ENCODE measurements at places on chromosomes 1 and 21.

GRCh38 chr1:18899363-18900049 lies 2.8 kb downstream of the ALDH4A1 start:
- no peak for DNase-seq

GRCh38 chr1:85582687-85583591 lies 2.4 kb downstream of the CCN1 start:
- DNase-seq: no peak

DNA sequence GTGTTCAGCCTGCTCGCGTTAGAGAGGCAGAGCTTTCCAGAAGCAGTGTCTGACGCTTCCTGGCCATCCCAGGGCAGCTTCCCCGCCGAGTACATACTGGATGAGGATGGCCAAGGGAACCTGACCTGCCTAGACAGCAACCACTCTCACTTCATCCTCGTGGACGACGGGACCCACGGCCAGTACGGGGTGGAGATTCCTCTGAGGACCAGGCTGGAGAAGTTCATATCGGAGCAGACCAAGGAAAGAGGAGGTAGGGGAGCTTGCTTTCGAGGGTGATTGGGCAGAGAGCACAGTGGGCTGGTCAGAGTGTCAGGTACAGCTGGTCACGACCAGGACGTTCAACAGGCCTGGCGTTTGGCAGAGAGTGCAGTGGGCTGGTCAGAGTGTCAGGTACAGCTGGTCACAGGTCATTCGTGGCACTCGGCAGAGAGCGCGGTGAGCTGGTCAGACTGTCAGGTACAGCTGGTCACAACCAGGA lies 22.4 kb downstream of the TRPM2 start:
- no peak for DNase-seq

- DNase-seq: no peak
These were observed 229.2 kb downstream of the RHOU start for GRCh38 chr1:228964178-228965089.

- no peak for DNase-seq
These were observed 47.4 kb upstream of the RAB4A start for GRCh38 chr1:229223498-229223897.

- DNase-seq: no peak
These were observed 142.1 kb downstream of the RYR2 start for GRCh38 chr1:237183963-237184540.

DNA sequence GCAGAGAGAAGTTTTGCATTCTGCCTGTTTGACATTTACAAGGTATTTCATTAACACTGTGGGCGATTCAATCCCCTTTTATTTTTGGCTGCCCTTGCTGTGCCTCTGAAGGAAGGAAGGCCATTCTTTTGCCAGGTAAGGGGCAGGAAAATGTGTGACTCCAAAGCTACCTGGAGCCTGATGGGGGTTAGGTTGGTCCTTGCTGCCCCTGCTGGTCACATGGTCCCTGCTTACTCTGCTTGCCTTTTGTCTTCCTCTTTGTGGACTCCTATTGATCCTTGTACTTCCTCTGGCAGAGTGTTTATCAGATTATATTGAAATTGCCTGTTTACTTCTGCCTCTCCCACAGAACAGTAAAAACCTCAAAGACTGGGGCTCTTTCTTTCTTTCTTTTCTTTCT lies 65.7 kb downstream of the ST6GALNAC3 start:
- no peak for DNase-seq

GRCh38 chr1:23396380-23396779 lies 26.7 kb upstream of the ZNF436 start:
- no peak for DNase-seq

GRCh38 chr1:186155594-186155993 lies 219.5 kb downstream of the TPR start:
- DNase-seq: peak; percentile 9

GRCh38 chr1:67281244-67281643 lies 26.4 kb upstream of the IL12RB2 start:
- DNase-seq: no peak

- DNase-seq: no peak
These were observed 18.8 kb downstream of the NEK7 start for GRCh38 chr1:198175423-198176170.

DNA sequence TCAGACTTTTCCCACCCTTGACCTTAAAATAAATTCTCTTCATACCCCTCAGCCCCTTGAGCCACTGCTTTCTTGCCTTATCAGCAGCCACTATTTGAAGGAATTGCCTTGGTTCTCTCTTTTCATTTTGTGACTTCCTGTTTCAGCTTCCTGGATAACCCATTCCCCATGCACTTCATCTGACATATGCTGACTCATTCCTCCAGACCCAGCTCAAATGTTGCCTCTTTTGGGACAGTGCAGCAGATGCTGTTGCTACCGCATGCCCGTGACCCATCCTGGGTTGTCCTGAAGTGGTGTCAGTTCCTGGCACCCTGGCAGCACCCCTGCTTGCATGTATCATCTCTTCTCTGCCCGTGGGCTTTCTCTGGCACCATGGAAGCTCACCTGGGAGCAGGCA lies 496.1 kb downstream of the PTPRU start:
- DNase-seq: no peak

GRCh38 chr21:44942566-44942965 lies 2.7 kb downstream of the SLX9 start:
- DNase-seq: no peak

DNA sequence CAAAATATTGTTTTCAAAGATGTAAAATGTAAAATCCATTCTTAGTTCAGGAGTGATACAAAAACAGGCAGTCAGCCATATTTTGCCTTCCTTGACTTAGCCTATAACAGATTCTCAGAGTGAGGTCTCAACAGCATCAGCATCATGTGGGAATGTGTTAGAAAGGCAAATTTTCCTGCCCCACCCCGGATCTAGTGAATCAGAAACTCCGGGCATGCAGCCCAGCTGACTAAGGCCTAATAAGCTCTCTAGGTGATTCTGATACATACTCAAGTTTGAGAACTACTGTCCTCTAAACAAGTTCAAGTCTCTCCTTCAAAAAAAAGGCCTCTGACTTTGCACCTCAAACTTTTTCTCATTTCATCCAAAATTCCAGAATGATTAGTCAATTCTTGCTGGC lies 46.9 kb upstream of the PRRC2C start:
- no peak for DNase-seq

DNA sequence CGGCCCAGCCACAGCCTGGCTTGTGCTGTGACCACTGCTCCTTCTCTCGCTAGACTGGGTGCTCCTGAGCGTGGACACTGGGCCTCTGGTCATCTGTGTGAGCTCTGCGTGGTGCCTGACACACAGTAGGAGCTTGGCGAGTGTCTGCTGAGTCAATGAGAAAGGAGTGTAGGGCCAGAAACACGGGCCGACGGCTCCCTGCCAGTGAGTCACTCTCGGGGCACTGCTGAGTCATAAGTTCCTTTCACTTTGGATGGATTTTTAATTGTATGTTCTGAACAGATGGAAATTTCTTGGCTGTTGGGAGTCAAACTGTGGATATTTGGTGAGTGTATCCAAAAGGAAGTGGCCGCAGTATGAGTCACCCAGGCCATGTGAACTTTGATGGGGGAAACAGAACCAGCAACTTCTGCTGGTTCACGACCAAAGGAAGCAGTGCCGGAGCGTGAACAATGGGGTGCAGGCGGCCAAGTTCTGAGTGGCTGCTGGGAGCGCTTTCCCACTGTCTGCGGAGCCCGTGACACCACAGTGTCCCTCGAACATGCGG lies 41.0 kb upstream of the COL18A1 start:
- DNase-seq: no peak

- no peak for DNase-seq
These were observed 169.0 kb upstream of the C8B start for GRCh38 chr1:57134803-57135202.

GRCh38 chr1:36099681-36100341 lies 11.1 kb downstream of the ADPRS start:
- DNase-seq: peak; percentile 74

DNA sequence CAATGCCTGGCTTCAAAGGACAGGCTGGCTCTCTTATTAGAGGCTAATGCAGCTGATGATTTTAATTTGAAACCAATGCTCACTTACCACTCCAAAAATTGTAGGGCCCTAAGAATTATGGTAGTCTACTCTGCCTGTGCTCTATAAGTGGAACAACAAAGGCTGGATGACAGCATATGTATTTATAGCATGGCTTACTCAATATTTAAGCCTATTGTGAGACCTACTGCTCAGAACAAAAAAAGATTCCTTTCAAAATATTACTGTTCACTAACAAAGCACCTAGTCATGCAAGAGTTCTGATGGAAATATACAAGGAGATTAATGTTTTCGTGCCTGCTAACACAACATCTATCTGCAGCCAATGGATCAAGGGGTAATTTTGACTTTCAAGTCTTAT lies 73.8 kb upstream of the DUSP10 start:
- no peak for DNase-seq

DNA sequence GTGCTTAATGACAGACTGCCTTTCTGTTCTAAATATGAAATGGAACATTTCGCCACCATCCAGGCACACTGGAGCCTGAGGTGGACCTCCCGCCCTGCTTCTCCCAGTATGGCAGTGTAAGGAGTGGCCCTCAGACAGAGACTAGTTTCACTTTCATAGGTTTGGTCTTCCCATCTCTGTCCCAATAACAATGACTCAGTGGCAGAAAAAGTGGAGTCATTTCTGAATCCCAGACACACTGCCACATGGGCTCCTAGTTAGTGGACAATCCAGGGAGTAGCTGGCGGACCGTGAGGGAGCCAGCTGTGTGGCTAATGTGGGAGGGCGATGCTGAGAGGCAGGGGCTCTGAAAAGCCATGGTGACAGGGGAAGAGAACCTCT lies 95.6 kb upstream of the TSPAN2 start:
- no peak for DNase-seq

DNA sequence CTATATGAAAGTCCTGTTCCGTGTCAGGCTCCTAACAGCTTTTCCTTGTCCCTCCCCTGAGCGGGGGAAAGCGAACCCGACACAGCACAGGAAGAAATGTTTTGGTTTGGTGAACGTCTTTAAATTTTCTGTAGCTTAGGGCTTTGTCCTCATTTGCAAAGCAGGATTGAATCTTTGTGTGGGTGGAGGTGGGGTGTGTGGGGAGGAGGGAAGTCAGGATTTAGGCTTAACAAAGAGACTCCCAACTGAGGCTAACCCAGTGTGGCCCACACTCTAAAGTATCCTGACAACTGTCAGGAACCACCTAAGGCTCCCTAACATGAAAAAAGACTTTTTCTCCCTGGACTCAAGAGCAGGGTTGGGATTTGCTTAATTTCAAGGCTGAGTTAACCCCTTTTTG lies 376.2 kb upstream of the C1orf174 start:
- DNase-seq: no peak

- DNase-seq: no peak
These were observed 48.2 kb upstream of the AKT3 start for GRCh38 chr1:243898278-243898677.

DNA sequence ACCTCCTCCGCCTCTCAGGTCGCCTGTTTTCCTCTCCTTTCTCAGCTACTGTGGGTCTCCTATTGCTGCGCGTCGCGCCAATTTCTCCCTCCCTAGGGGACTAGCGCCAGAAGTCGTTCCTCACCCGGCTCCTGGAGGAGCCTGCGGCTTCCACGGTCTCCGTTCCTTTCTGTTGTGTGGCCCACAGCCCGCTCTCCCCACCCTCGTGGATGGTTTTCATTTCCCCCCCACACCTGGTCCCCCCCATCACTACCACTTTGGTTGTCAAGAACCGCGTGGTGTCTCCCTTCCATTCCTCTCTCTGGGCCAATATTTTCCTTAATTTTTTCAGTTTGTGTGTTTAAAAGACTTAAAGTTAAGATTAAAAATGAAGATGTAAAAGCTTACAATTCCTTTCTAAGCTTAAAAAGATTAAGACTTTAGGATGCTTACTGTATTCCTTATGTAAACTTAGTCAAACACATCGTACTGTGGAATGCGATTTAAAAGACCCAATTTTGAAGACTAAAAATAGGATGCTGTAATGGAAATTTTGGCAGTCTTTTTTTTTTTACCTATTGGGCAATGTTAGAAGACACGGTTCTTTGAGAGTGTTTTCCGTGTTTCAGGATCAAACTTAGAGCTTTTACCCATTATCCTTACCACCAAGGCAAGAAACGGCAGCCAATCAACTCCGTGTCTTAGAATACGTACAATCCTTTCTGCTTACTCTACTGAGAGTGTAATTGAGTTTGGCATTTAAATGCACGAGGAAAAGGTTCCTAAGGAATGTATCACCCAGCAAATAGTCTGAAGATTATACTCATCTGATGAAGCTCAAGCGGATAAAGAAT lies 773 bp downstream of the CNST start:
- DNase-seq: no peak

GRCh38 chr1:107669996-107670395 lies 295.0 kb downstream of the VAV3 start:
- no peak for DNase-seq

DNA sequence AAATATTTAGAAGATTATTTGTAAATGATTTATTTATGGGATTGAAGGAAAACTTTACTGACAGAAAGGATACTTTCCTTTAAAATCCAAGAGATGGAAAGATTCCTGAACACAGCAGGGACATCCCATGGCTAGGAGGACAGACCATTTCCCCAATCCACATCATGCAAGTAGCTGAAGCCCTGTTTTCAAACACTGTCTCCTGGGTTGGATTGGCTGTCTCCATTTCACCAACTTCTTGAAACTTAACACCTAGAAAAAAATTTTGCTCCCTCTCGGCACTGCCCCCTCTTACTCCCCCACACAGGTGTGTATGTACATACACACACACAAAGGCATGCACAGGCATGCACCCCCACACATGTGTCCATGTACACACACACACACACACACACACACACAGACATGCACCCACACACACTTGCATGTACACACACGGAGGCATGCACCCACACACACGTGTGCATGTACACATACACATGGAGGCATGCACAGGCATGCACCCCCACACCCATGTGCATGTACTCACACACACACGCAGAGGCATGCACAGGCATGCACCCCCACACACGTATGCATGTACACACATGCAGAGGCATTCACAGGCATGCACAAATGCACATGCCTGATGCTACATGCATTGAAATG lies 320.0 kb downstream of the CHRM3 start:
- no peak for DNase-seq

GRCh38 chr21:15148437-15148836 lies 83.6 kb upstream of the NRIP1 start:
- DNase-seq: no peak

DNA sequence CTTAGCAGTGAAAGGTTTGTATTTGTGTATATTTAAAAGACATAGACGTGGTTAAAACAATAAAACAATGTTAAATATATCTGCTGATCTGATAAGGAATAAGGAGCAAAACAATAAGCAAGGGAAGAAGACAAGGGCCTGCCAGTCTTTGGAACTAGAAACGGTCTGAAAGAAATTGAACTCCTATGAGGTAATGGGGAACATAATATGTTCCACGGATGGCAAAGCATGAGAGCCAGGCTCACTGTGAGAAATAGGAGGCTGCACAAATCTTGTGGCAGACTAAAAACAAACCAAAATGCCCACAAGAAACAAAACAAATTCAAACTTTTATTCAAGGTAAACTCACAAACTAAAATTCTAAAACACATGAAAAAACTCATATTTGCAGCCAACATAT lies 150.5 kb downstream of the NTMT2 start:
- DNase-seq: no peak

DNA sequence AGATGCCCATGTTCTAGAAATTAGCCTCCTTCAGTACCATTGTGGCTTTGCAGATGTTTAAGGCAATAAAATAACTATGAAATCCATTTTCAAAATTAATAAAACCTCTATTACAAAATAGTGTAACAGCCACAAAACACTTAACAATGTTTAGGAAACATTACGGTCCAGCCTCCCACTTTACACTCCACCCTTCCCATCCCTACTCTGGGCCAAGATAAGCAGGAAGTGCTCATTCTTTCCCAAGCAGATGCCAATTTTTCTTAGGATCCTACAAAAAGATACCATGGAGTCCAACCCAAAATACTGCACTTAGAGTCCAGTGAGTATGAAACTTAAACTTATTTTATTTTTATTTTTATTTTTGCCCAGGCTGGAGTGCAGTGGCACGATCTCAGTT lies 150.8 kb downstream of the NR5A2 start:
- DNase-seq: no peak

Measured in CD8-positive, alpha-beta T cell (primary cell).